GM06990 (cell line): ENCODE measurements at places on chromosomes 12 and 14.

GRCh38 chr14:57326253-57326652 lies 57.5 kb downstream of the AP5M1 start:
- DNase-seq: peak; percentile 1

DNA sequence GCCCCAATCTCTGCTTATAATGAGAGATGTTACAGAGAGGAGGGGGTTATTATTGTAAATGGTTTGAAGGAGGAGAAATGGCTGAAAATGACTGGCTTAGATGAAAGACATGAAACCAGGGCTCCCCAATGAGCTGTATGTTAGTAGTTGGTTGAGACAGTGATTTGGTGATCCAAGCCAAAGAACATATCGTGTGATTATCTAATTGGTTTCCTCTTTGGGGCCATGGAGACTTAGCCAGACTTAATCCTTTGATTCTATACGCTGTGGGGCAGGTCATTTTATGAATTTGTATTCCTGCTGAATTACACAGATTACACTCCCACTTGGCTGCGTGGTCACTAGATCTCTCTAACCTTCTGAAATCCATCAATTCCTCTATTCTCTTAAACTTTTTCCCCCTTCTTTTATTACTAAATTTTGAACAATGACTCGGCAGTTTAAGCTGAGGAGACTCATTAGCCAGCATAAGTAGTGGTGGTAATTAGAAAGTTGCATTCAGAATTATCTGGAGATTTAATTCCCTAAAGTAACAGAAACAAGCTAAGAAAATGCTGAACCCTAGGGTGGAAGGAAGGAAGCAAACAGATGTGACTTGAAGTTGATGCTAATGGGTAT lies 5.3 kb downstream of the TTC8 start:
- DNase-seq: no peak

DNA sequence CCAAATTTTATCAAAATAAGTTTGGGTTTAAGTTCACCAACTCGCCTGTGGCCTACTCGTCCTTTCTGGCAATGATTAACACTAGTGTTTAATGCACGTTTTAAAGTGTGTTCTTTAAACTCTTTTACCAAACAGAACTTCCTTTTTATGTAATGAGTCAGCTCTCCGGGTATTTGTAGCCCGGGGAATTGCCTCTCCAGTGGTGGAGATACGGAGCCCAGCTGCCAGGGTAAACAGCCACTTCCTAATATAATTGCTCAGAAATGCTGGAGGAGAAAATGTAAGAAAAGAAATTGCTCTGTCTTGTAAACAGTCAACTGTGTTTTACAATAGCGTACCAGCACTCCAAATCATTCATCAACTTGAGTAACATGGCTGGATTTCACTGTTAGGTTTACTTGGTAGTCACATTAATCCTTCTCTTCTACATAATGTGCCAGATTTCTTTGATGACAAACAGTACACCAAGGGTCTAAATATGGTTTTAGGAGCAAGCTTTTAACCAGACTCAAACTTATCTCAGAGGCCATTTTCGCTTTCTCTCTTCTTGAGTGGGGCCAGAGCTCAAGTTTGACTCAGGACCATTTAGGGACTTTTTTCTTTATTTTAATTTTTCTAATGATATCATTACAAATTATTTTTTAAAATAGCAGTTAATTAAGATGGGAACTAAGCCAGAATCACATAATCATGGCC lies 101.2 kb upstream of the SLC38A2 start:
- peak; percentile 35 for DNase-seq

- DNase-seq: no peak
Observed at GRCh38 chr14:105120056-105120455, 48.5 kb downstream of the JAG2 start.

DNA sequence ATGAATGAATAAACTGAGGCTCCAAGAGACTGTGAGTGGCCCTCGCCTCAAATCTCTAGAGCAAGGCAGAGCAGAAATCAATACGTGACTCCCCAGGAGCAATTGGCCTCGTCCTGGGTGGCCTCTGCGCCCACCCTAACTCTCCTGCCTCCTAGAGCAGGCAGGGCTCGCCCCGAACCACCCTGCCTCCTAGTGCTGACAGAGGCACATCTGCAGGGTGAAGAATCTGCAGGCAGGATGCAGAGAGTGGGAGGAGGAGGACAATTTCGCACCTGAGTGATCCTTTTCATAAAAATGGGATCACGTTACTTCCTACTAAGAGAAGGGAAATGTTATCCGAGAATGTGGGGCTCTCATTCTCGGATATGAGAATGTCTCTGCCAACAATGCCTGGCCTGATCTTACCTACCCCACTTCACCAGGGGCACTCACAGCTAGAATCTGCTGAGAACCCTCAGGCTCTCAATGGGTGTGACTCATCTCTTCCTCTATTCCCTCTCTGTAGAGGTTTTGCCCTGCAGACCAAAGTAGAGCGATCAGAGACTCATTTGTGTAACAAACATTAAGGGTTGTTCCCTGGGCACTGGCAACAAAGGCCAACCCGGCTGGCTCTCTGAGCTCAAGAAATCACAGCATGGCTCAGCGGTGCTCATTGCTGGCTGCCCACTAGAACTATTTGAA lies 61.7 kb upstream of the BCL2L14 start:
- DNase-seq: peak; percentile 71

- no peak for DNase-seq
Observed at GRCh38 chr14:100589071-100589759, 2.0 kb upstream of the BEGAIN start.

- DNase-seq: no peak
Observed at GRCh38 chr14:37057776-37058175, 114.6 kb downstream of the SLC25A21 start.

- no peak for DNase-seq
Observed at GRCh38 chr14:61391119-61391518, 69.7 kb downstream of the PRKCH start.

GRCh38 chr12:38269897-38270296 lies 46.7 kb upstream of the ALG10B start:
- DNase-seq: no peak

GRCh38 chr12:95877622-95878021 lies 18.9 kb downstream of the SNRPF start:
- DNase-seq: no peak

GRCh38 chr14:32244404-32244803 lies 41.3 kb upstream of the RNU6-8 start:
- no peak for DNase-seq

- DNase-seq: no peak
Observed at GRCh38 chr12:89358805-89359204, 6.5 kb upstream of the DUSP6 start.

DNA sequence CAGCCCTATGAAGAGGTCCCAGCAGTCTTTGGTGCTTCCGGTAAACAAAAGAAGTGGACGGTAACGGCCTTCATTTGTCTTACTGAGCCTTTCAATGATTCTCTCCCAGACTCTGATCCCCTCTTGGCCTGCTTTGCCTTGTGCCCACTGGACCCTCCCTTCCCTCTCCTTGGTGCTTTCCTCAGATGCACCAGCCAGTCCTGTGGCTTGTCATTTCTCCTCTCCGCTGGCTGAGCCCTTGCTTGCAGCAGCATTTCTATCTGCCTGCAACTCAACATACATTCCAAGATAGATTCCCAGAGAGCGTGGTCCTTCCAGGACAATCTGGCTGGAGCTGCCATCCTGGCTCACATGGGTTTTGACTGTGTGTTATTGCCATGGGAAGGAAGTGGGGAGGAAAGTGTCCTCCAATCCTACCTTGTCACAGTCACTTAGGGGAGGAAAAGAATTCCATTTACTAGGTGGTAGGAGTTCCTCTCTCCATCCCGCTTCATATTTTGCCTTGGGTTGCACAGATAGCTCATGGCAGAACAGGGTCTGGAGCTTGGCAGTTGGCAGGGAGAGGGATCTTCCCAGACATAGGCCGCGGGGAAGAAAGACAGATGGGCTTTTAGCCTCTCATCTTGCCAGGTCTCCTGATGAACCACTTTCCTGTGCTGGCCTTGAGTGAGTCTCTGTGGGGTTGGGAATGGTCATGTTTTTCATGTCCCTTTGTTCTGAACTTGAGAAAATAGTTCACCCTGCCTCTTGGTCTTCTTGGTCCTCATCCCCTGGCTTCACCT lies 92.8 kb upstream of the KCNA1 start:
- DNase-seq: no peak

- DNase-seq: peak; percentile 59
Observed at GRCh38 chr14:102768223-102769048, 8.8 kb upstream of the TRAF3 start.

- DNase-seq: peak; percentile 41
Observed at GRCh38 chr12:47207829-47208248, 128.1 kb upstream of the AMIGO2 start.

DNA sequence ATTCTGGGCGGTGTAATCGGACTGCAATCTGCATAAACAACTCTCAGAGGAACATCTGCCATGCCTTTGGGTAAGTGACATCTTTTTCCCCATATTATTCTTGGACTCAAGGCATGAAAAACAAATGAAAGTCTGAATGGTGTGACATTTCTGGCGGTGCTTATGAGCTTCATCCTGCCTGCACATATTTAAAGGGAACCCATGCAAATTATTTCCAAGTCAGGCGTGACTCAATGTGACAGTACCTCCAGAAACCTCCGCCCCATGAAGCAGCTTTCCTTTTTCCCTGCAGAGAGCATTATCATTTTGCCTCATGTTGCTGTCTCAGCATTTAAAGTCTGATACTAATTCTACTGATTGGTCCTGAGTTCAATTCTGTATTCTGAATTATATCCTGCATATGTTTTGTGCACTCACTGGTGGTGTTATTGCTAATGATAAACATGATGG lies 585.4 kb downstream of the SNAPC1 start:
- DNase-seq: no peak

- peak; percentile 16 for DNase-seq
Observed at GRCh38 chr14:72318648-72319047, 386.4 kb downstream of the RGS6 start.

- DNase-seq: no peak
Observed at GRCh38 chr12:95215949-95216348, 1.3 kb downstream of the FGD6 start.

DNA sequence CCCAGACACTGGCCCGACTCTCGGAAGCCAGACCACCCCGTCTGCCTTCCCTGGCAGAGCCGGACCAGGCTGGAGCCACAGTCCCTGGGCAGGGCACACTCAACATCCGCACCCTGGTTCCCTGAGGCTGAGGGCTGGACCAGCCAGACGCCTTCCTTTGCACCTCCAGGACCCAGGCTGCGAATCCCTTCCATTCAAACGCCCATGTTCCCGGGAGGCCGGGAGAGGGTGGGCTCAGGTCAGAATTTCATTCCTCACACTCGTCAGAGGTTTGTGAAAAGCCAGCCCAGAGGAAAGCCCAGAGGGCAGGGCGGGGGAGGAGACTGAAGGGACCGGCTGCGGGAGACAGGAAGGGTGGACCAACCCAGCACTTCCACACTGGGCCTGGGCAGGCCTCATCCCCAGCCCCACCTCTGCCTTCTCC lies 58.7 kb downstream of the LRRC74A start:
- no peak for DNase-seq

DNA sequence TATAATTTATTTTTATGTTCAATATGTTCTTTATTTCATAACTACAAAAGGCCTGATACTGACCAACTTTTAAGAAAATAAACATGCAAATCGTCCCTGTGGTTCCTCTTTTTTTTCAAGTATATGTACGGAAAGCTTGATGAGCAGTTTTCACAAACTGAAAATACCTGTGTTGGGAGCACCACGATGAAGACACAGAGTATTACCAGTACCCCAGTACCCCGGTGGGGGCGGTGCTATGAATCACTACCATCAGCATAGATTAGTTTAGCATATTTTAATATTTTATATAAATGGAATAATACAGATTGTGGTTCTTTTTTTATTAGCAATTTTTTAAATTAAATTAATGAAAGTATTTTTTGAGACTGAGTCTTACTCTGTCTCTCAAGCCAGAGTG lies 7.0 kb downstream of the B4GALNT3 start:
- no peak for DNase-seq

DNA sequence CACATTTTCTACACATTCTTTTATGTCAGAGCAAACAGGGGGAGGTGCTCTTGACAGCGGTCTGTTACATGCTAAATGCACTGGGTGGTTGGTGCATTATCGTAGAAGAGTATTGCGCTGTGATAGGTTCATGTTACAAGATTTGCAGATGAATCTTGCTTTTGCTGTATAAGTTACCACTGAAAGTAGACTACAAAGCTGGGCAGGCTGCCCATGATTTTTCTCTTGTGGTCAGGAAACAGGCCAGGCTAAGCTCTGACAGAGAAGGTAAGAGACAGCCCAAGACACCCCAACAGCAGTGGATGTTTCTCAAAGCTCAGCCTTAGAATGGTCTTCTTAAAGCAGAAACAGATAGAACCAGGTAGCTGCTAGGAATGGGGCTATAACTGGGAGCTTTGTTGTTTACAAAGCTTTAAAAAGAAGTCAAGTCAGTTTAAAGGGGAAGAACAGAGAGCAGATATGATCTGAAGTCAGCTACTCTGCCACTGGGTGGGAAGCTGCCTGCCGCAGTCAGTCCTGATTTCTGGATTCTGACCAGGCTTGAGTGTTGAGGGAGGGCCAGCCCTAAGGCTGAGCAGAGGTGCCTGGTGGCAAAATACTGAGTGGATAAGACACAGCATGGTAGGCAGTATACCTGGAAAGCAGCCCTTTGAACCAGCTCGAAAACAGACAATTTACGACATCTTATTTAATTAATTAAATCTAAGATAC lies 9.4 kb downstream of the KCNA1 start:
- no peak for DNase-seq

GRCh38 chr12:24039113-24039525 lies 89.6 kb upstream of the SOX5 start:
- no peak for DNase-seq
